Hematopoietic multipotent progenitor cell treated with erythropoietin and hydrocortisone succinate and interleukin-3 and kit ligand, for 15 days (in vitro differentiated cells): ENCODE measurements at places on chromosomes 6 and 20.

GRCh38 chr6:155882527-155883333 is 427.1 kb upstream of the NOX3 start:
- DNase-seq = no peak

DNA sequence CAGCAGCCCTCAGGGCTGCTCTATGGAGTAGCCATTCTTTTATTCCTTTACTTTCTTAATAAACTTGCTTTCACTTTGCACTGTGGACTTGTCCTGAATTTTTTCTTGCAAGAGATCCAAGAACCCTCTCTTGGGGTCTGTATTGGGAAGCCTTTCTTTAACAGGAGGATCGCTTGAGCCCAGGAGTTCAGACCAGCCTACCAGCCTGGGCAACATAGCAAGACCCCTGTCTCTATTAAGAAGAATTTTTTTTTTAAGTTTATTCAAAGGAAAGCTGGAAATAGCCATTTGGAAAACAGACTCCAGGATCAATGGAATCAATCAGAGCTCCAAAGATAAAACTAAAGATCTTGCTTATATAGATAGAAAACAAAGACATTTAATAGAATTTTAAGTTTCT is 29.1 kb downstream of the OR2B2 start:
- no peak for DNase-seq

DNA sequence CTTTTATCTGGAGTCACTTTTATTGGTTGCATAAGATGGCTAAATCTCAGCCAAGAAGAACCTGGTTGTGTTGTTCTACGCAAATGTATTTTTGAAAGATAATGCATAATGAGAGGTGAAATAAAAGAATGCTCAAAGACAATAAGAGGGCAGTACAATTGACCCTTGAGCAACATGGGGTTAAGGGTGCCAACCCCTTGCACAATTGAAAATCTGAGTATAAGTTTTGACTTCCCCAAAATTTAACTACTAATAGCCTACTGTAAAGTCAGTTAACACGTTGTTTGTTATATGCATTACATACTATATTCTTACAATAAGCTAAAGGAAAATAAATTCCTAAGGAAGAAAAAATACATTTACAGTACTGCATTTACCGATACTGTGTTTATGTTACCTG is 5.9 kb downstream of the RNF146 start:
- DNase-seq = no peak

GRCh38 chr20:9195031-9195430 is 126.1 kb downstream of the PLCB4 start:
- DNase-seq = no peak

- peak; percentile 46 for DNase-seq
These were observed 54.0 kb upstream of the BTN3A2 start for GRCh38 chr6:26311012-26311384.

- DNase-seq = peak; percentile 49
These were observed 1.9 kb downstream of the SGK1 start for GRCh38 chr6:134315974-134316441.

DNA sequence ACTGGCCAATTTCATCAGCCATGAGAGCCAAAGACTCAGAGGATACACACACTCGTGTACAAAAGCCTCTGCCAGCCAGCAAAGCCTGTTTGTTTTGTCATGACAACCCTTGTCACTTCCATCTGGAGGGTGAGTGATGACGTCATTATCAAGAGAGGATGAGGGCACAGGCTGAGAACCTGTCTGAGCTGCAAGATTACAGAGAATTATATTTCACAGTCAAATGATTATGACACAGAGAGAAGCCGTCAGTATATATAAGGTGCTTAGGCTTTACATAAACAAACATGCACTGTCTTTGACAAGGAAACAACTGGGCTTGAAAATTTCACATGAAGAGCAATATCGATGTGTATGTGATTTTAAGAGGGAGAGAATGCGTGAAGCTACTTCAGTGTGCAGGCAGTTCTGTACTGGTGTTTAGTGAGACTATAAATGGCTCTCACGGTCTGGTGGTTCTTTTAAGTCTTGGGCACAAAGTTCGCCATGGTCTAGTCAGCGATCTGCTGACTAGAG is 36.5 kb upstream of the BCLAF1 start:
- peak; percentile 64 for DNase-seq

DNA sequence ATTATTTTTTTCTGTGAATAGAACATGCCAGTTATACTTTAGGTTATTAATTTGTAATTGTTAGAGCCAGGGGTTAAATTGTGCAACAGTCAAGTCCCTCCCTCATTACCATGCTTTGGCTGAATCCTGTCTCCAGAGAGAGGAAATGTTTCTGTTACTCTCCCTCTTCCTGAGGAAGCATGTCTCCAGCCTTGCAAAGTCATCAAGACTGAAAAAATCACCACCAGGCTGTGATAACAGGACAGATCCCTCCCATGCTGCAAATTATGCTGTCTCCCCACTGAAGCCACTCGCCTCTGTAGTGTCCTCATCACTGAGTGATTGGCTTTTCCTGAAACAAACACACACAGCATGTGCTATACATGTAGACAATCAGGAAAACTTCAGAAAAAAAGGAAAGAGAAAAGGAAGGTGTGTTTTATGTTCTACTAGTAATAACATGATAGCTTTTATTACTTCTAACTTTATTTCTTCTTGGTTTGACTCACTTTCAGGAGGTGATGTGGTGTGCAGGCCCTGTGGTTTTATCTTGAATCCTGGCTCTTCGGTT is 290.0 kb upstream of the JAG1 start:
- DNase-seq = no peak

GRCh38 chr6:11650025-11650696 is 112.6 kb downstream of the TMEM170B start:
- no peak for DNase-seq

DNA sequence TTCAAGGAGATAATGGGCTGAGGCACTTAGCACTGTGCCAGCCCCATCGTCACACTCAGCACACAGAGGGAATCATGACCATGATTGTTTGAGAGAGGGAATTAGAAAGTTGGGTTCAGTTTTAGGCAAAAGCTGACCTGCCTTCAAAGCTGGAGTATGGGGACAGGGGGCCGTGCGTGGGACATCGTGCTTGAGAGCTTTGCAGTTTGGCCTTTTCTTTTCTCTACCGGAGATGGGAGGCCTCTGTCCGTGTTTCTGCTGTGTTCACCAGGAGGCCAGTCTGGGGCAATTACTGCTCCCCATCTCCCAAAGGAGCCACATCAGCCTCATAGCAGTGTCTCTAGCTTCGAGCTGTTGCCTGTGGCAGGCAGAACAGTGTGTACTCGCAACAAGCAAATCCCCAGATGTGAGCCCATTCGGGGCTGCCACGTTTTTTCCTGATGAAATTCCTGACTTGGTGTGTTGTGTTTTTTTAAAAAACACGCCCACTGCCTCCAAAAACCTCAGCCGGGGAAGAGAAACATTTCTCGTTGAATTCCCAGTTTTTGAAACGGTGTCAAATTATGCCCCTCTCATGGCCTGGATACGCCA is 20.2 kb downstream of the EYA2 start:
- DNase-seq = no peak

DNA sequence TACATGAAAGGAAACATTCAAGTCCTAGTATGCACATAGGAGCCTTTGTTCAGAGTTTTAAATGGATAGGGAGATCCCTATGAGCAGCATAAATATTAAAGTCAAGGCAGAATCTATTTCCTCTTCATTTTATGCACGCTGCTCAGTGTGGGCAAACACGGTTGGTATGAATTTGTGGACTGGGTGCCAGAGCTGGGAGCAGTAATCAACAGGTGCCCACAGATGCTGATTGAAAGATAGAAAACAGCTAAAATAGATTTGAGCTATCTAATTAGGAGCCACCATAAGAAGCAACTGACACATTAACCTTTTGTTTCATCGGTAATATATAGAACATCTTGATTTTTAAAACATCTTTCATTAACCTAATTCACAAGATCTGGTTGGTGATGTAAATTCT is 175.5 kb downstream of the EYS start:
- DNase-seq = no peak

DNA sequence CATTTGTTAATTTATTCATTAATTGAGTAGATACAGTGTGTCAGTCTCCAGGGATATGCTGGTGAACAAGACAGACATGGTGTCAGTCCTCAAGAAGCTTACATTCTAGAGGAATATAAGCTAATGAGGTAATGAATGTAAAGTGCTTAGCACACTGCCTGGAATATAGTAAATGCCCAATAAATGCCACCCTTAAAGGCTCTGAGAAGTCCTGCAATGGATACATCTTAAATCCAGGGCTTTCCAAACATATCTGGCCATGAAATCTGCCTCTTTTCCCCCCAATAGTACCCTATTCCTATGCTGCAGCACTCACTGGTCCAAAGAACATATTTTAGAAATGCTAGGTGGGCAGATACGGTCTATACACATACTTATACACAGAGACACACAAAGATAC is 49.2 kb upstream of the CTNNBL1 start:
- DNase-seq = no peak

- no peak for DNase-seq
These were observed 253.4 kb downstream of the HACE1 start for GRCh38 chr6:104606361-104606760.

- DNase-seq = no peak
These were observed 78.8 kb upstream of the HMGN3 start for GRCh38 chr6:79313254-79313653.

DNA sequence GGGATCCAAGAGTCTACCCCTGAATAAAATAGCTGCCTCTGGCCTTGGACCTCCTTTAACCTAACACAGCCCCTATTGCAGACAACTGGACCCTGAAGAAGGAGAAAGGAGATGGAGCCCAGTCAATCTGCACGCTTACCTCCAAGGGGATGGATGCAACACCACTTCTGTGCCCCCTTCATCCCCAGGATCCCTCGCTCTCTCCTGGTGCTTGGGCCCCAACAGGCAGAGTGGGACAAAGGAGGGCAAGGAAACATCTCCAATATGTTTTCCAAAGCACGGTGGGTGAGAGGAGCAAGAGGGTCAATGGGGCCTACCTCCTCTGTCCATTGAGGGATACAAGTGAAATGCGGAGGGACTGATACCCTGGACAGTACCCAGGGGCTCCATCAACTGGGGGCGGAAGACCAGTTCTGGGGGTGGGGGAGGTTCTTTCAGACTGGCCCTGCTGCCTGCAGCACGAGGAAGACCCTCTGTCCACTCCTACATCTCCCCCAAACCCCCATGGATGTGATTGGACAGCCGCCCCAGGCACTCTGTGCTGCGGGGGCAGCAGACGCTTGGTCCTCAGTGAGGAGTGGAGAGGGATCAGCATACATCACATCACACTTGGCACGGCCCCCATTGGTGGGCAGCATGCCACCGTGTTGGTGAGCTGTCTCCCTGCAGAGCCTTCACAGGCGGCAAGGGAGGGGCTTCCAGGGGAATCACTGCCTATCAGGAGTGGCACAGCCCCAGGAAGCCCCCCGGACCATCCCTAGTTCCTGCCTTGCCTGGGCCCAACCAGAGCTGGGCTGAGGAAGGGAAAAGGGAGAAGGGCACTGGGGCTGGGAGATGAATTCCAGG is 70.6 kb downstream of the MRPL14 start:
- no peak for DNase-seq

GRCh38 chr20:11248687-11249638 is 575.2 kb upstream of the JAG1 start:
- no peak for DNase-seq

GRCh38 chr6:127436578-127437110 is 22.5 kb downstream of the KIAA0408 start:
- no peak for DNase-seq

DNA sequence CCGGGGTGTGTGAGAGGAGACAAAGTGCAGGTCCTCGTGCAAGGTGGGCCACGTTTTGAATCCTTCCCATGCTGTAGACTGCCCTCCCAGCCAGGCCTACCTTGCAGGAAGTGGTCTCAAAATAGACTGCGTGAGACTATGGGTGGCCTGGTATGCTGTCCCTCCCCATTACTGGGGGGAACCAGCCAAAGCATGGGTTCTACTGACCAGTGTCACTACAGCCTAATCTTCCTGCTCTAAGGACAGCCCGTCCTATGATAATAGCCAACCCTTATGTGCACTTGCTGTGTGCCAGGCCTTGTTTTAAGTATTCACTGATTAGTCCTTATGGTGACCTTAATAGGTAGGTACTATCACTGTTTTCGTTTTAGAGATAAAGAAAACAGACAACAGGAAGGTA is 38.0 kb downstream of the FOXP4 start:
- DNase-seq = no peak

GRCh38 chr6:154428897-154429296 is 72.3 kb upstream of the IPCEF1 start:
- DNase-seq = no peak

- DNase-seq = no peak
These were observed 249.4 kb downstream of the ATXN1 start for GRCh38 chr6:16511723-16512489.

DNA sequence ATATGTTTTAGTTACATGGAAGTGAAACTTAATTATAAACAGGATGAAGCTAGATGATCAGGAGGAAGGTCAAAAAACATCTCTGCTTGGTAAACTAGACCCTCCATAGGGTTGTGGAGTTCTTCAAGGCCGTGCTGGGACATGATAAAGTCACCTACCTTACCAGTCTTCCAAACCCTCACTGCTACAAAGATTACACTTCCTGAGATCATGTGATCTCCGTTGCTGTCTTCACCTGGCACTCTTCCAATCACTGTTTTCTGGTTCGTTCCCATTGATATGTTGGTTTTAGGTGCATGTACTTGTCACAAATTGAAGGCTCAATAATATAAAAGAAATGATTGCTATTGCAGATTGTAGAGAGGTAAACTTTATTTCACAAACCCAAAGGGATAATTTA is 161.5 kb upstream of the MAN1A1 start:
- DNase-seq = peak; percentile 8
